ENCODE measurements at places on chromosomes 7 and 10.

DNA sequence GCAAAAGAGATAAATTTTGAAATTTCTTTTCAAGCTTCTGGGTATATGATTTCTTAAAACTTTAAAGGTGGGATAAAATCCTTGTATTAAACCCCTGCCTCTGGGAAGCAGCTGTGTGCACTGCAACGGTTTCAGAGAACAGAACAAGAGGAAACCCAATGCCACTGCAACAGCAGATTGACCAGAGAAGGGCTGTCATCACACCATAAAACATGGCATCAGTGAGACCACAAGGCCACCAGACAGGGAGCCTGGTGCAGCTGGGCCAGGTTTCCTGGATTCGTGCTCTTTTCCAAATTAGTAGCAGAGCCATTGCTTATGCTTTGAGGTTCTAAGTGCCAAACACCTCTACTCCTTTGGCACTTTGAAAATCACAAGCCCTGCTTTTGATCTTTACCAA lies 152.4 kb downstream of the PRPF18 start:
- DNase-seq: no peak

- peak; percentile 46 for DNase-seq
These were observed 10.2 kb upstream of the GDF2 start for GRCh38 chr10:47311932-47312662.

DNA sequence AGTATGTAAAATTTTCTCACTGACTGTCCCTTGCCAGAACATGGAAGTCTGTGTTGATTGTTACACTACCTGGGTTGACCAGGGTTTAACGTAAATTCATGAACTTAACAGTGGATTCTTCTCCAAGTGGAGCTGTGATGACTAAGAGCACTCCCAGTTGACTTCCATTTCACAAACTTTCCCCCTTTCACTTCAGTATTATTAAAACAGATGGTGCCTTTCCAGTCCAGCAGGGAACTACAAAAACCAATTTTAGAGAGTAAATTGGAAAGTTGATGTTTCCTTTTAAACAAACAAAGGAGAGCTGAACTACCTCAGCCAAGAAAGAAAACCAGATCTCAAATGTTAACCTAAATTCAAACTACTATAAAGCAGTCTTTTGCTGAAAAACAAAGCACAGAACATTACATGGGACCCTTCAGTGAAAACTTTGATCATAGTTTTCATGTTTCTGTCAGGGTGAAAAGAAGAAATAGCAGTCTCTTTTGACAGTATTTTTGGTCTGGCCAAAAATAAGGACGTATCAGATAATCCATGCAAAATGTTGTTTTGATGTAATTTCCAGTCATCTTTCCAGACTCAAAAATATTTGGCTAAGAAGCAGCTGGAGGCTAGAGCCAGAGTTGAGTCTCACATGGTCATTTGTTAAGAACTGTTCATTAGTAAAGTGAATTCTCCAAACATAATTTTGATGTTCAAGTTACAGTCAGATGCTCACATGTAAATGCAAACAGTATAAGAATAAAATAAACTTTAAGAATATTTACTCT lies 479.9 kb upstream of the AKR1E2 start:
- no peak for DNase-seq

GRCh38 chr10:81848514-81848913 lies 26.5 kb upstream of the NRG3 start:
- no peak for DNase-seq

DNA sequence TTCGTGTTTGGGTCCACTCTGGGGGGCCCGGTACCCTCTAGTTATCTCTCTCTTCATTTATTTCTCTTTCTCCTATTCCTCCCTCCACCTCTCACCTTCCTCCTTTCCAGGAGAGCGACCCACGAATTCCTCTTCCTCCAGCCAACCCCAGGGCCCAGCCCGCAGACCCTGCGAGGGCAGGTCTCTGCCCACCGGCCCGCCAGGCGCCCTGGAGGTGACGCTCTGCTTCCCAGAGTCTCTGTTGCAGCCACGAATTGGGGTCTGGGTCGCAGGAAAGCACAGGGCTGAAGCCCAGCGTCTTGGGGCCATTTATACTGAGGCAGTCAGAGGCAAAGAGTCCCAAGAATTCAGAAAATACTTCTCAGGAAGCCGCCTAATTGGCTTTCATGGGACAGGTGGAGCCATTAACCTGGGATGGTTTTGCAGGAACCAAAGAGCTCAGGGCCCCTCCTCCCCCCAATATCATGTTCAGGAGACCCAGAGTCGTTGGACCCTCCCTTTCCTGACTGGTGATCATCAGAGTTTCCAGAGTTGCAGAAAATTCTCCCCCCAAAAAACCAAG lies 2.7 kb upstream of the EN2 start:
- no peak for DNase-seq

DNA sequence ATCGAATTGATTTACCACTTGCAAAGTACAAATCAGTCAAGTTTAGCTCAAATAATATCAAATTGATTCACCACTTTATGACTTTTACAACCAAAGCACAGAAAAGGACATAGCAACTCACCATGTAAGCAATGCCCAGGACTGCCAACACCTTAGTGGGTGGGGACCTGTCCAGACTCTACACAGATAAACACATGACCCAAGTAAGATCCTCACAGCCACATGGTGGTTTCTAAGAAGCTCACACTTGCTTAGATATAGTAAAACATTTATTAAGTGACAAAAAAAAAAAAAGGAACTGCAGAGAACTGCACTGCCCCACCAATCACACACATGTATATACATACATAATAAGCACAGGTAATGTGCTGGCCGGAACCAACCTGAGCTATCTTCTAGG lies 116.2 kb downstream of the SLC25A13 start:
- no peak for DNase-seq

Measured in NCI-H146 (cell line).